GM12891 (cell line): ENCODE measurements at places on chromosomes 4 and X.

GRCh38 chrX:133630362-133630761, 215.1 kb upstream of the GPC4 start:
- DNase-seq, result no peak

DNA sequence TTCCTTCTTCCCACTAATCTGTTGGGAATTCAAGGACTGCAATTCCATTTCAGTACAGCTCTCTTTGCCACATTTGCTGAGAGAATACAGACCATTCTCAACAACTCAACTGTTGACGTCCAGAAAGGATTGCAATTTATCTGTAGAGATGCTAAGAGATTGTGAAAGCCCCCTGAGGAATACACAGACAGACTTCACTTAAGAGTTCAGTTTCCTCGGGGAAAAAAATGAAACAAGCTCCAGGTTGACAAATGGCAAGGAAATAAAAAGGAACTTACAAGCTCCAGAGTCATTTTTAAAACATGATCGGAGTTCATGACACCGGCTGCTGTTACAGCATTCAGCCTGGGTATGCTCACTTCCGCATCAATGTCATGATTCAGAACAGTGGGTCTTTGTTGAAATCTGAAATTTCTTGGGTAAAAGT, 13.8 kb downstream of the TLR10 start:
- DNase-seq, result no peak

GRCh38 chrX:964831-965416, 247.5 kb downstream of the CRLF2 start:
- DNase-seq, result no peak

GRCh38 chrX:108122748-108123147, 31.2 kb downstream of the ATG4A start:
- no peak for DNase-seq

DNA sequence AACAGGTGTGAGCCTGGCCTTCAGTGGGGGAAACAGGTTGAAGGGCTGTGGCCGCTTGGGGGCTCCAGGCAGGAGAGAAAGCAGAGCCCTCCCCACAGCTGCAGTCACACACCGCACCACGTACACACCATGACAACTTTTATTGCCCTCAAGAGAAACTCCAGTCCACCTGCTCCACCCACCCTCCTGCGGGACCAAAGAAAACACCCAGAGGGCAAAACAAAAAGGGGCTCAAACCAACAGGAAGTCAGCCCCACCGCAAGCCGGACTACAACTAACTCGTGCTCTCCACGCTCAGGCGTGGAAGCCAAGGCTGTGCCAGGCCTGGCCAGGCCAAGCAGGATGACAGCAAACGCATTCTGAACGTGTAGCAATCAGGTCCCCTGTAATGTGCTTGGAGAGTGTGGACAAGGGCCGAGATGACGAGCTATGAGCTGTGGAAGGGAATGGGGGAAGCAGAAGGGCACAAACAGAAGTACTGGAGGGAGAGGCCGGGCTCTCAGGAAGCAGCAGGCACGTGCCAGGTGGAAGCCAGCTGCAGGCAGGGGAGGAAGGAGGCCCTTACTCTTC, 12.7 kb downstream of the SLC6A8 start:
- DNase-seq, result no peak

DNA sequence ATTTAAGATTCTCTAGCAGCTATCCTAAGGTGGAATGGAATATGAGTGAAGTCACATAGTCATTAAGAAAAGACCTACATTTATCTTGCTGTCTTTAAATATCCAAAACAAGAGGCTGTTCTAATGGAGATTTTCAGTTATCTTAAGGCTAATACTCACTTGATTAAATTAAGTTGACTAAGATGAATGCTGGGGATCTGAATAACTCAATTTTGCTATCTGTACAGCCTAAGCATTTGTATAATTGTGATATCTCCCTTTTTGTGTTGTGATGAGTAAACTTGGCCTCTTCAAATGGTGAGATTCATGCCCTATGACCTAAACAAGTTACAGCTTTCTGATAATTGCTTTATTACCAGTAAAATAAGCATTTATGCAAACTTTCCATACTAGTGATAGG, 13.6 kb upstream of the GUCY1A1 start:
- no peak for DNase-seq

DNA sequence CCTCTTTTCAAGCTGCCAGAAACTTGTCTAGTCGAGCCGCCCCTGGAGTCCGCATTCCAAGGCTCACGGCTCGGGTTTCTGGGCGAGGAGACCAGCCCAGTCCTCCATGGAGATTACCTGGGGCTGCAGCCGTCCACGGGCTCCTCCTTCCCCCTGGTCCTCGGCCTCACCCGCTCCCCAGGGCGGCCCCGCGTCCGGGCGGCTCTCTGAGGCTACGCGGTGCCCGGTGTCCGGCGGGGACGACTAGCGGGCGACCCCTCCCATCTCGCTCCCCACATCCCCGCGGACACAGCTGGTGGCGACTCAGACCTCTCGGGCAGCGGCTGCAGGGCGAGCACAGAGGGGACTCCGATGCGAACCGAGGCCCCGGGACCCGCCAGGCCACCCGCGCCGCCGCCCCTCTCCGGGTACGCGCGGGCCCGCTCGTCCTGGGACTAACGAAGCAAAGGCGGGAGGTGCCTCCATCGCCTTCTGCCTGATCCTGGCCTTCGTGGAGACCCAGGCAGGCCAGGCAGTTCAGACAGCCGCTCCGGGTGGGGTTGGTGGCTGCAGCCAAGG, 159.4 kb downstream of the TRAM1L1 start:
- no peak for DNase-seq

DNA sequence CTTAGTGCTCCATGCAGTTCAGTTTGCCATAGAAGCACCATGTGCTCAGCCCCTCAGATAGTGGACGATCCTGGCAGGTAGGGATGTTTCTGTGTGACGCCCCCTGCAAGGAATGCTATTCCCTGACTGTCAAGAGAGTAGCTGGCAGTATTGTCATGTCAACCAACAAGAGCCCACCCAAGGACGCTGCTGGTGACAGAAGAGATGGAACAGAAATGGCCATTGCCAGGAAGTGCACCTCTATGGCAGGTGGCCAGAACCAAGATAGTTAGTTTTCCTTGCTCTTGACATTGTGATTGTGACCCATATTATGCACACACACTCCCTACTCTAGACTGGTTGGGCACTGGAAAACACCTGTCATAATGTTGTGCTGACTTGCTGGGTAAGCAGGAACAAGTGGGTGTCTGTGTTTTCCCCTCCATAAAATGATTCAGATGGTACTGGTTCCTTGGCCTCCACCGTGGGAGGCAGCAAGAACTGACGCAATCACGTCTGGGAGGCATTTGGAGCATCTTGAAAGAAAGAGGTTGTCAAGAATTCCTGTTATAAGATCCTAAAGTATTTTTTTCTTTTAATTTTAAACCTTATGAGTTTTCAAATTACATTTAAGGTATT, 507.9 kb downstream of the MID1IP1 start:
- no peak for DNase-seq

DNA sequence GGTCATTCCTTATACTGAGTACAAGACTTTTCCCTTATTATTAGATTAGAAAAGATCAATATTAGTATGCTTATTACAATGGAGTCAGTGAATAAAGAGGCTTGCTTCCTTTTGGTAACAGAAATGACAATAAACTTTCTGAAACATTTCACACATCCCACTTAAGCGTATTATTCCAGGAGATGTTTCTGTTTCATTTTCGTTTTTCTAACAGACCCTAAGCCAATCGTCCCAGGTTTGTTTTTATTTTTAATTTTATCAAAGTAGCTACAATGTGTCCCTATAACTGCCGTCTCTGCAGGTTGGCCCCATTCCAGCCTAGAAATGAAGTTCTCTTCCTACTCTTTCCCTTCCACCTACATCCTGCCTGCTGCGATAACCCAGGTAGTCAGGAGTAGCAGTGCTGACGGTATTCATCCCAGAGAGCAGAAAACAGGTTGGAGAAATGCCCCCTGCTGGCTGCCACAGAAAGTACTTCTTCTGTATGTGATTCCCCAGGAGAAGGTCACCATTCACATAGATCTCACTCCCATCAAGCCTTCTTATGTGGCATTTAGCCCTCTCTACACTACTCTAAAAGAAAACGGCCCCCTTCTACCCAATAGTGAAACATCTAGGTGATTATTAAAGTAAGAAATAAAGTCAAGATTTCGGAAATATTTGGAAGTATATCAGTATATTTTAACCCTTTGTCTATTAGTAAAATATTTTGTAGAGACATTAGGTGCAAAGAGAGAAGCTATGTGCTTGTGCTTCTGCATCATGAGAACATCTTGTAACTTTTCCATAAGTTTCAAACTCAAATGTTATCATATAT, 40.4 kb downstream of the ENPEP start:
- DNase-seq, result no peak

- no peak for DNase-seq
Measured at GRCh38 chr4:76546759-76547742, 112.0 kb downstream of the SHROOM3 start.

DNA sequence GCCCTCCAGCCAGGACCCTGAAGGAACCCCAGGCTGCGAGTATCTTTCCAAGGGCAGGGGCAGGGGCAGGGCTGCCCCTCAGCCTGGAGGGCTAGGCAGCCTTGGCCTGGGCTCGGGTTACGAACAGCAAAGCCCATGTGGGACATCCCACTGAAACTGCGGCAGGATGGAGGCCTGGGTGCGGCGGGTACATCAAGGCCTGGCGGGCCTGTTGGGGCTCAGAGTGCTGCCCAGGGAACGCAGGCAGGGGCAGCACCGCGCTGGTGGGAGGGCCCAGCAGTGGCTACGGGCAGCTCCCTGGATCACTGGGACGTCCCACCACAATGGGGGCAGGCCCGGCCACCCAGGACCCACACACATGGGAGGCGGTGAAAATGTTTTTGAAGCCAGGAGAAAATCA, 10.9 kb downstream of the NAT8L start:
- no peak for DNase-seq

DNA sequence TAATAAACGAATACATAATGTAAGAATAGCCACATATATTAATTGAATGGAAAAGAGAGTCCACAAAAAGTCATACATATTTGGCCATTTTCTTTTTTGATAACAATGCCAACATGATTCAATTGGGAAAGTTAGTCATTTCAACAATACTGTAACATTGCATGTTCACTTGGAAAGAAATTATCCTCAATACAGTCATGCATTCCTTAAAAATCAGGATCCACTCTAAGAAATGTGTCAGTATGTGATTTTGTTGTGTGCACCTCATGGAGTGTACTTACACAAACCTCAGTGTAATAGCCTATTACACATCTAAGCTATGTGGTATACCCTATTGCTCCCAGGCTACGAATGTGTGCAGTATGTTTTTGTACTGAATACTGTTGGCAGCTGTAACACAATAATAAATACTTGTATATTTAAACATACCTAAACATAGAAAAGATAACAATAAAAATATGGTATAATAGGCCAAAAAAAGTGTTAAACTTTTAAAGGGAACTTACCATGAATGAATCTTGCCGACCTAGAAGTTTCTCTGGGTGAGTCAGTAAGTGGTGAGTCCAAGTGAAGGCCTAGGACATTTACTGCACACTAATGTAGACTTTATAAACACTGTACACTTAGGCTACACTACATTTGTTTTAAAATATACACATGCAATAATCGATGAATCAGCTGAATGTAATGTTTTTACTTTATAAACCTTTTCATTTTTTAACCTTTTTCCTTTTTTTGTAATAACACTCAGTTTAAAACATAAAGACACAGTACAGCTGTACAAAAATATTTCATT, 806.8 kb downstream of the PCDH18 start:
- DNase-seq, result no peak

DNA sequence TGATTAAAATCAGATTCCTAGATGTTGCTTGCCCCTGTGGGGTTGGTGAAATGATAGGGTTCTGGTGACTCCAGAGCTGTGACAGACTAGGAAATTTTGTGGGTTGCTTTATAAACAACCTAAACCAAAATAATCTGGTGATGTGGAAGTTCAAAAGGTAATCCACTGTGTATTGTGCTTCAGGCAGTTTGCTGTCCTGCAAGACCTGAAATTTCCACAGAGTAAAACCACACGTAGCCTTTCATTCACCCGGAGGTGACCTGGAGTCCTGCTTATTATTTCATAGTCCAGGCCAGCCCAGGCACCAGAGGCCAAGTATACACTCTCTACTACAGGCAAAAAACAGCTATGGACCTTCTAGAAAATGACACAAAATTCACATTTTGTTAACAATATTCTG, 114.6 kb upstream of the CBR4 start:
- no peak for DNase-seq

- no peak for DNase-seq
Measured at GRCh38 chrX:38175139-38175538, 45.5 kb downstream of the SRPX start.

DNA sequence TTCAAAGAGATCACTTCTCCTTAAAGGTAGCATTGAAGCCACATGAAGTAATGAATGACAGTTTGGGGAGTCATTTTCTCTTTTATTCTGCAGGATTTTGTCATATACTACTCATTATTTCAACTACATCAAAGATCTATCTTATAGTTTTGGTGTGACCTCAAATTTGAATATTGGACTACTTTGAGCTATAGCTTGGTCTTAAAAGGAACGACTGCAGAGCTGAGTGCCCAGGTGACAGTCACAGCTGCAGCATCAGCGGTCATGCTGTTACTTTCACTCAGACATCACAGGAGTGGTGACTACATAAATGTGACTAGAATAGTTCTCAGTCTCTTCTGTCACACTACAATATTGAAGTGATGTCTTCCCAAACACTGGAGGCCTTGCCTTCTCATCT, 10.7 kb upstream of the SPCS3 start:
- DNase-seq, result peak; percentile 24

- DNase-seq, result no peak
Measured at GRCh38 chr4:41933997-41934503, 1.2 kb upstream of the TMEM33 start.

DNA sequence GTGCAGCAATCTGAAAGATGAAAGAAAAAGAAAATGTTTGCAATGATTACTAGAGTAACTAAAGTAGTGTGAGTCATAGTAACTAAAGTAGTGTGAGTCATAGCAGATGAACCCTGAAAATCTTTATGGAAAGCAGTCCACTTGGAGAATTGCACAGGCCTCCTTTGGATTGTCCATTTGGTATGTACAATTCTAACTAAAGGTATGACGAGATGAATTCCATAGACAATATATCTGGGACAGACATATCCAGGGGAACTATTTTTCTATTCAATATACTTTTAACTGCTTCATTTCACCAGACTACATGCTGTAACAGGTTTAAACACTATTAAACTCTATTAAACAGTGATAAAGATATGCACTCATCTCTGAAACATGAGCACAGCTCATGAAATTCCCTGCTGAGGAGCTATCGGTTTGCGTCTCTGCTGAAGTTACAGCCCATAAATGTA, 798.7 kb downstream of the PCDH7 start:
- DNase-seq, result no peak

DNA sequence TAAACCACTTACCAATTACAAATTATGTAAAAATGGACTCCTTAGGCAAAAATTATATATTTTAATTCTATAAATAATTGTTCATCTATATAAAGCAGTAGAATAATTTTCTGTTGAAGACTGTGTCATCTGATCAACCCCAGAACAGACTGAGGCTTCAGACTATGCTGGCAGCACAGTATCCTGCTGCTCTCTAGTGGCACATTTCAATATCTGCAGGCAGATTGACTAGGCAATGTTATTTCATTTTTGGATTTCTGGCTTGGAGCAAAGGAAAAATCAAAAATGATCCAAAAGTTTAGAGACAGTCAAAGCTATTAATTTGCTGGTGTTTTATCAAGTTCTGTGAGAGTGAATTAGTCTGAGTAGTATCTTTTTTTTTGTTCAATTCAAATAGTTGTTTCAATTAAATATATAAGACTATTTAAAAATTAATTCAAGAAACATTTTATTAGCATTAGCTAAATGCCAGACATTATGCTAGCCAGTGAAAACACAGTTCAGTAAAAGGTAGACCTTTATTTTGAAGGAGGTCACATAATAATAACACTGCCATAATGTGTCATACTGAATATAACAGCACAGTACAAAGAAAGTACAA, 21.3 kb upstream of the SULT1E1 start:
- peak; percentile 2 for DNase-seq
